ENCODE measurements at places on chromosomes 12 and 14.
A peak's percentile ranks its signal among the peaks of the same experiment; 100 is the strongest.

GRCh38 chr14:71048393-71048792 lies 141.1 kb downstream of the PCNX1 start:
- no peak for DNase-seq

DNA sequence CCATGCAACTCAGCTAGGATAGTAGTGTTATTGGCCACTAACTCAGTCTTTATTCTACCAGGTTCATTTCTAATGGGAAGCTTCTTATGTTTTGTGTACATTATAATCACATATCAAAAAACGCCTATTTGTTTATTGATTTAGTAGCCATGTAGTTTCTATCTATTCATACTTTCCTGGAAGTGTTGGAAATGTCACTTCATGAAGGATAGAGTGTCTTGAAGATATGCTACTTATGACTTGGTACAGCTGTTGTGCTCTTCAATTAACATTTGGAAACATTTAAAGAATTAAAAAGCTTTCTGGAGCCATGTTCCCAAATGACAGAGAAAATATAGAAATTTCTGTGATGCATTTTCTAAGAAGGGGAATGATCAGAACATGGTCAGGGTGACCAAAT lies 307.5 kb downstream of the ETNK1 start:
- no peak for DNase-seq

GRCh38 chr14:95218472-95219193 lies 61.3 kb upstream of the DICER1 start:
- DNase-seq, result no peak

- DNase-seq, result no peak
Observed at GRCh38 chr12:4147031-4147481, 126.5 kb upstream of the CCND2 start.

GRCh38 chr12:6952863-6953441 lies 1.8 kb downstream of the PTPN6 start:
- DNase-seq, result no peak

DNA sequence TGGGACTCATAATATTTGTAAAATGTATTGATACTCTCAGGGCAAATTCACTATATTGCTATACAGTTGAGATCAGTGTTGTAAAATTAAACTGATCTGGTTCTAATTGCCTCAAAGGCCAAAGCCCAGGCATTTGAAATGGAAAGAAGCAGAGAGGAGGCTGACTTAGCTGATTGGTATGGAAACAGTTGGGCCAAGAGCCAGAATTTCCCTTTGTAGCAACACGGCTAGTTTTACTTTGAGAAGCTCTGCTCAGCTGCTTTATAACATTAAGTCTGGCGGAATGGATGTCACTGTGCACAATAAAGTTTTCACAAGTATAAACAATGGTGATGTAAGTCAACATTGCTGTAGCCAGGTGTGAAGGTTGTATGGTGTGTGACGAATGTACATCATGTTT lies 186.4 kb downstream of the MSRB3 start:
- peak; percentile 80 for DNase-seq

- DNase-seq, result peak; percentile 17
Observed at GRCh38 chr14:51917193-51917592, 56.8 kb downstream of the GNG2 start.

GRCh38 chr14:22438742-22439141 lies 150.3 kb downstream of the DAD1 start:
- DNase-seq, result no peak

- DNase-seq, result no peak
Observed at GRCh38 chr12:76190299-76190698, 105.8 kb upstream of the NAP1L1 start.

DNA sequence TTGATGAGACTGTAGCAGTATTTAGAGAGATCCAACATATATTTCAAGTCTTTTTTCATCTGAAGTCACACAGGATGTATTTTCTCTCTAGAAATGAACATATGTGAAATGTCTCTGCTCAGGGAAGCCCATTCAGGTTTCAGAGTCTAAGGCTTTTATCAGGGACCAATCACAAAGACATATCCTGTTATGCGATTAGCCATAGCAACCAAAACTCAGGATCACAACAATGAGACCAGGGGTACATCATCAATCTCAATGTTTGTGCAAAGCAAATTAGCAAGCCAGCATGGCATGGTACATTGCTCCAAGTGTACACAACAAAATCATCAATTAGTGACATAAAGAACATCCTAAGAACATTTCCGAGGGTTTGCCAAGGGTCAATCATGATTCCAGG lies 99.2 kb upstream of the AMN1 start:
- DNase-seq, result no peak

GRCh38 chr12:44581642-44582242 lies 294.4 kb downstream of the NELL2 start:
- no peak for DNase-seq

DNA sequence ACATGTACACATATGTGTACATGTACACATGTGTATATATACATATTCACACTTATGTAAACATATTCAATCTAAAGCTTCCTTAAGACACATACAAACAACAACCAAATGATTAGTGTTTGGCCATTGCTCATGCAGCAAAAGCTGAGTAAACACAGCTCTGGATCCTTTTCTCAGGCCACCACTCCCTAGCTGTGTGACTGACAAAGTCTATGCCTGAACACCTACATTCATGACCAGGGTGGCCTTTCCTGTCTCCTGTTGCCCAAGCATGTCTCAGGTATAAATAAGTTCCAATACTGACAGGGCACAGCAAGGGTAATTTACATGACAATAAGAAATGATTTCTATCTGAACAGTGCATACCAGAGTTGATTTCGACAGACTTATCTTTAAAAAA lies 1.4 kb upstream of the PTPRO start:
- no peak for DNase-seq

DNA sequence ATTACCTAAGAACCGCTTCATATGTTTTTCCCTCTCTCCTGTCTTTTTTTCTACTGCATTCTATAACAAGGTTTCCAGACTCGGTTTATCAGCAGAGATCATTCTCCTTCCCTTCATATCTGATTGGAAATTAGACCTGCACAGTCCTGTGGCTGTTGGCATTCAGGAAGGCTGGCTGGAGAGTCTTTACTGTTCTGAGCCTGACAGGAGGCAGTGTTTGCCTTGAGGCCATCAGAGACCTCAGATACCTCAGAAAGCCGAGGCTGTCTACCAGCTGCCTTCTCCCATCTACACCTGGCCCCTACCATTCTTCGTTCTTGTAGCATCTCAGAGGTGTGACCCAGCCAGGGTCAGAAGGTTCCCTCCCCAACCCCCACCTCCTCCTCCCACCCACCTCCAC lies 182.0 kb downstream of the CAND1 start:
- DNase-seq, result no peak

DNA sequence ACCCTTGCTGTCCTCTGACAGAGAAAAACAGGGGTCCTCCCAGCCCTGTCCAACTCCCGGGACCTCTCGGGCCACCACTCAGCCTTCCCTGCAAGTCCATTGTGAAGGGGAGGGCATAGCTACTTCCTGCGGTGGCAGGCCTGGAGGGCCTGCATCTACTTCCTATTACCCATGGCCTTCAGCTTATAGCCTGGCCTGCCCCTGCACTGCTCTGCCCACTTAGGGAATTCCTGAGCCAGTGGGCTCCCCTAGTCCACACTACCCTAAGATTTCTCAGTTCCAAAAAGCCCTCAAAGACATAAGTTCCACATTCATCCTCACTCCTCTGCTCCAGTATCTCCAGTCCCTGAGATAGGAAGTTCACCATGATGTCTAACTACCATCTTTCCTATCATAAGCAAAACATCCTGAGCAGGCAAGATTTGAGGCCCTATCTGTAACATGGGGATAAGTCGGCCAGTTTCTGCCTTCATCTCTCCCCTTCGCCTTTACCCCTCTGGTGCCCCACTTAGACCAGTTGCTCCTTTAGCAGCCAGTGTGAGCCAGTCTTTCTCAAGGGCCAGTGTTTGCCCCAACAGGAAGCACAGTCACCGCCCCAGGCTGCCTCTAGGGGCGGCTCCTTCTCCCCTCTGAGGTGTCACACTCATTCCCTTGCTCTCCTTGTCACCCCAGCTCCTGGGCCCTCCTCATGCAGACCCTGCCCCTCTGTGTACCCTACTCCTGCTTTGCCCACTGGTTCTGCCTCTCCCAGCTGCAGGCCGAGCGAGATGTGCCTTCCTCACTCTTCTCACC lies 10.9 kb downstream of the HDAC7 start:
- DNase-seq, result no peak

DNA sequence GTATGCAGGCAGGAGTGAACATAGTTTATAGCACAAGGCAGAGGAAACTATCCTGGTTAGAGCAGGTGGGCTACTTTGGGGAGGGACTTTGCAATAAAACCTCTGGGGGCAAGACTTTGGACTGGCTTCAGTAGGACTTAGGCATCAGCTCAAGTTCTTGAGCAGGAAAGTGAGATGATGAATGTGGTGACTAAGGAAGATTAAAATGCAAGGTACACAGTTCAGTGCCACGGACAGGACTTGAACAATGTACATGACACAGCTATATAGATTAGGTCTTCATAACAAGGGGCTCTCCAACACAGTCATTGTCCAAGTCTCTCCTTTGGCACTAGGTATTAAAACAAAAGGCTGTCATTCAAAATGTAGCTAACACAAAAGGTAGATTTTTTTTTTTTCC lies 21.4 kb upstream of the PPP4R4 start:
- DNase-seq, result no peak

- no peak for DNase-seq
Observed at GRCh38 chr12:115296613-115297198, 612.7 kb upstream of the TBX3 start.

GRCh38 chr12:32533971-32534590 lies 134.7 kb downstream of the FGD4 start:
- DNase-seq, result peak; percentile 69

DNA sequence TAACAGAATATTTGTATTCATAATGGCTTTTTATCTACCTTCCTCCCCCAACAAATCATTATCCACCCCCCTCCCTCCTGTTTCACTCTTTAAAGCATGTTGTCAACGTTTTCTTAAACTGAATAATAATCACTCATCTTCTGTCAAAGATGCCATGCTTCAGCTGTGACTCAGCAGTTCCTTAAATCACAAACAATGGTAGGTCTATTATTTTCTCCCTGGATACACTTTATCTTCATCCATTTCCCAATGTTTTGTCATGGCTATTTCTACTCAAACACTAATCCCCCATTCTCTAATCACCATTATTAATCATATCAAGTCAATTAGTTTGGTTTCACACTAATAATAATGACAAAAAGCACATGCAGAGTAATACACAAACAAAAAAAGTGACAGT lies 6.5 kb downstream of the CLEC12B start:
- DNase-seq, result no peak

- DNase-seq, result no peak
Observed at GRCh38 chr14:81772381-81772780, 238.7 kb upstream of the SEL1L start.

DNA sequence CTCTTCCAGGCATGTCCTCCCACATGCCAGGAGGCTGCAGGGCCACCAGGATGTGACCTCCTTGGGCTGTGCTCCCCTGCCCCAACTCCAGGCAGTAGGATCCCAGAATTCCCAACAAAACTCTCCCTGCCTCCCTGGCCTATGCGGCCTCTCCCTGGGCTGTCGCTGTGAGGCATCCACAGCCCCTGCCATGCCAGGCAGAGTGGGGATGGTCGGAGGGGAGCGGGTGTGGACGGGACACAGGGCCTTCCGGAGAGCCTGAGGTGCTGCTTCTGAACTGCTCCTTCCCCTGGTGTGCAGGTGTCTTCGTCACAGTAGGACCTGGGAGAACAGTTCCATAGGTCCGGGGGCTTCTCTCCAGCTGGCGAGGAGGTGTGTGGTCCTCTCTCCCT lies 18.3 kb downstream of the GPR132 start:
- no peak for DNase-seq

- no peak for DNase-seq
Observed at GRCh38 chr12:13119826-13120225, 16.4 kb upstream of the GSG1 start.

DNA sequence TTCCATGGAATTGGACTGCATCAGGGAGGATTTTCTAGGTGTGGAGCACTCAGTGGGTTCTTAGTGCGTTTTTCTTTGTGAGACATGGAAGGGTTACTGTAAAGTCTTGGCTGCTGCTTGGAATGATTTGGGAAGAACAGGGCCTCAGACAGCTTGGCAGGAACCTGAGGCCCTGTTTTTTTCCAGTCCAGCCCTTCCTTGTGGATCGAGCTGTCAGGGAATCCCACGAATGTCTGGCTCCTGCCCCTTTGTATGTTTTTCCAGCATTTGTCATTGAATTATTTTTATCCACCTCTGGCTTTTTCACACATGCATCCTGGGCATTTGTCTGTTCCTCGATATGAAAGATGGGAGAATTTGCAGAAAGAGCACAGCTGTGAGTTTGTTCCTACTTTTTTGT lies 158.5 kb downstream of the TGFB3 start:
- DNase-seq, result peak; percentile 38

DNA sequence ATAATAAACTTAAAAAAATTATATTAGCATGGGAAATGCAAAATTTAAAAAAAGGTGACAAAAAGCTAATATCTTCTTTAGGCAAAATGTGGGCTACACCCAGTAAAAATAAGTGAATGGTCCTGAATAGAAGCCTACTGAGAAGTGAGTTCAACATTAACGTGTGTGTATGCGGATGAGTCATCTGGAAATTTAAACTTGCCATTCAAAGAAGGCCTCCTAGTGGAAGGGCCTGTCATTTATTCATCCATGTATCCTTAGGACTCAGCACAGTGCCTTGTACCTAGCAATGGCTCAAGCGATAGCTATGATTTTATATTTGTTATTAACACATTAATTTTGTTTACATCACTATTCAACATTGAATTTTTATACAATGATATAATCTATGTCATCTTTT lies 226.2 kb downstream of the NUBPL start:
- no peak for DNase-seq

DNA sequence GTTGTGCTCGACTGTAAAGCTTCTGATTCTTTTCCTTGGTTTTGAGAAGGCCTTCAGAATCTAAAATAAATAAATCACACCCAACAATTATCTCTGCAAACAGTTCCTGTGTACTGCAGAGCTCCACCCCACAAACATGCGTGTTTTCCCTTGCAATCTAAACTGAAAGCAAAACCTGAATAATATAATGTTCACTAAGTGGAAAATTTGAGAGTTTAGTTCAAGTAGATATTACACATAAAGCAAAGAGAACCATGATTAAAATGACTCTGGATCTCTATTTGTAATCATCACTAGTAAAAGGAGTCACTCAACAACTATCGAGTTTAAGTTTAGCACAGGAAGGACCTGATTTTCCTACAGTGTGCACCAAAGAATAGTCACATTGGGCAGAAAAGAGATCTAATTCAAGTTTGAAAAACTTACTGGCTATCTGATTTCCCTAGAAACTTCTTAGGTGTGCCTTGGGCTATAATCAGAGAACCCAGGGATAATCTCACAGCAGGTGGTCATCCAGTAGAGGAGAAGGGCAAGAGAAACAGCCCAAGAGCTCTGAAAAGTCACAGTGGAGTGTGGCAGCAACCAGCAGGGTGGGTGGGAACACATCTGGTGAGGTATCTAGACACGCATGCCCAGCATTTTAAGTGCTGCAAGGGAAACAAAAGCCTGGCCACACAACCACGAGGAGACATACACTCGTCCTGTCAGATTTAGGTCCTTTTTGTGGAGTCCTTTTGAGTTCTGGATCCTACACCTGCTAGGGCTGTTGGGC lies 25.4 kb downstream of the ATG14 start:
- no peak for DNase-seq
